Gastrocnemius medialis (tissue), 4 donors: ENCODE measurements at places on chromosomes 2 and 18.
A peak's percentile ranks its signal among the peaks of the same experiment; 100 is the strongest.

- DNase-seq, result no peak
Measured at GRCh38 chr2:188893972-188894371, 80.2 kb upstream of the COL3A1 start.

- no peak for DNase-seq
Measured at GRCh38 chr2:71778514-71778913, 325.2 kb downstream of the DYSF start.

DNA sequence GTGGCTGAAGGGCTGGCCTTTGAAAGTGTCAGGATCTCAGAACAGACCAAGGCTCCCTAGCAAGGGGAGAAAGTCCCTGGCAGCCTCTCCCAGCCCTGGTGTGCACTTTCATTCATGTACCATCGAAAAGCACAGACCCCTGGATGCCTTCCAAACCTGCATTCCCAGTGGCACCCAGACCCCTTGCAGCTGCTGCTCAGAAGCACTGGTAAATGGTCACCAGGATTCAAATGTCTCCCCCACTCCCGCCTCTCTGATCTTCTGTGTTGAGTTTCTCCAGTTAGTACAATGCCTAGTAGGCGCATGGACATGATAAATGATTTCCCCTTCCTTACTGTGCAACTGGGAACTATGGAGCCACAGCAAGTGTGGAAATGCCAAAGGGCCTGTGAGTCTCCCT lies 180.0 kb downstream of the GLI2 start:
- no peak for DNase-seq

GRCh38 chr2:6957910-6958615 lies 40.9 kb downstream of the RNF144A start:
- DNase-seq, result peak; percentile 43

GRCh38 chr2:85259101-85259590 lies 68.6 kb downstream of the TGOLN2 start:
- DNase-seq, result no peak

GRCh38 chr2:220473611-220474010 lies 846.2 kb downstream of the SLC4A3 start:
- DNase-seq, result no peak

- peak; percentile 9 for DNase-seq
Measured at GRCh38 chr2:37829202-37829601, 95.9 kb upstream of the RMDN2 start.

DNA sequence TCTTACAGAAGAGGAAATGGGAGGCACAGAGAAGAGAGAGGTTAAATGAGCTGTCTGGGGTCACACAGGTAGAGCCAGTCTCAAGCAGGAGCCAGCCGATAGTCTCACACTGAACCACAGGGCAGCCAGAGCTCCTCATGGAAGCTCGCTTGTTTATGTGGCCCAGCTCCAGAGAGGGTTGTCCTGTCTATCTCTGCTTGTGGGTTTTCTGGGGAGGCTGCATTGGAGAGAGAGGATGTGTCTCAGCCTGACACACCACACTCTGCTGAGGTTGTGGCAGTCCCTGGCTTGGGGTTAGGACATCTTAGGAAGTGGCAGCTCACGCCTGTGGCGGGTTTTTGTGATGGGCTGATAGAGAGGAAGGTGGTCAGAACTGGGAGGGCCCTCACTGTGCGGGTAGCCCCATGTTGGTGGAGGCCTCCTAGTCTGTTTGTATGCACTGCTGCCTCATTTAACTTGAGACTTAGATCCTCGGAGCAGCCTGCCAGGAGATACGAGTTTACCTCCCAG lies 52.3 kb downstream of the TCF7L1 start:
- no peak for DNase-seq

- no peak for DNase-seq
Measured at GRCh38 chr18:68172842-68173549, 541.9 kb downstream of the TMX3 start.

DNA sequence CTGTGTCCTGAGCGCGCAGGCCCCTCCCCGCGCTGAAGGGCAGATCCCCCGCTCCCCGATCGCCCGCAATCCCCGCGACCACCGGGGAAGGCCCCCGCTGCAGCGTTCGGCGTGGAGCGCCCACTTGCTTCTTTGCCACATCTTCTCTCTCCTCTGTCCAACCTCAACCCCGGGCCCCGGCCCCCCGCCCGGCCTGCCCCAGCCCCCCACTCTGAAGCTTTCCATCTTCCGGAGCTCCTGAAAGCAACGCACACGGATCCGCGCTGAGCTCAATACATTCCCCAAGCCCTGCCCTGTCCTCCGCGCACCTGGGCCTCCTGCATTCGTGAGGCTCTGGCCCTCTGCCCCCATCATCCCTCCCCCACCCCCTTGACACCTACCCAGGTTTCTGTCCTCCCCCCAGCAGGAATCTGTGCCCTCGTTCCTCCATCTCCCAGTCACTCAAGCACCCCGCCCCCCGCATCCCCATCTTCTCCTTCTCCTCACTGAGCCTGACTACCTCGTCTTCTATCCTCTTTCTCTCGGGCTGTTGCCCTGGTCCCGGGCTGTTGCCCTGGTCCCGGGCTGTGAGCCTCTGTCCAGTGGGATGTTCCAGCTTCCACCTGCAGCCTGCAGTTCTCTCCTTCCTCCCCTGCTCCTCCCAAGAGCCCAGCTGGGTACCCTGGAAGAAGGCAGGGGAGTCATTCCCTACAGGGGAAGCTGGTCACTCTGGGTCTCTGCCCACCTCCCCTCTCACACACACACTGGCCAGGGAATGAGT lies 7.8 kb downstream of the SPEG start:
- DNase-seq, result no peak

DNA sequence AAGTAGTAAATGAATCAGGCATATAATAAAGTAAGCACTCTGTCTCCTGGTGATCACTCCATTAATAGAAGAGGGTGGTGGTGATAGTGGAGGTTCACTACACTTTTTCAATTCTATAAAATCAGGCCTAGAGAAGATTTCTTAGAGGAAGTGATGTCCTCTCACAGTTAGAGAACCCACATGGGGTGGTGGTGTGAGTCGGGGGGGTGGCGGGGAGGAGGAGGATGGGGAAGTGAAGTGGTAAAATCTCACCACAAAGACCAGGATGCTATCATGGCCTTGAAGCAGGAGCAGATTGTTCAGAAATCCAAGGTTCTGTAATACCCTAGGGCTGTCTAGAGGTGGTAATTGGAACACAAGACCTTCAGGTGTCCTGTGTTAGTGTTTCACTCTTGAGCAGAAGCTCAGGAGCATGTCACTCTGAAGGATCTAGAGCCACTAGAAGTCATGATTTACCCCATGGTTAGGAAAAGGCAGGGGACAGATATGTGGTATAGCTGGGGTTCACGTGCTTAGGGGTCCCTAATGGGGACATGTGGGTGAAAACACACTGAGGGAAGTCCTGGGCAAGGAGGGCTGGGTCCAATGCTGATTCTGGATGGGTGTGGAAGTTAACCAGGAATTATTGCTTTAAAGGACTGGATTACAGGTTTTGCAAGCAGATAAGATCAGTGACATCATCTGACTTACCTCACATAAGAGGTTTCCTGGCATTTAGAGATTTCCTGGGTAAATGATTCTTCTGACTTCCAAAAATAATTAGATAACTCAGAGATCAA lies 31.0 kb downstream of the RNF125 start:
- peak; percentile 8 for DNase-seq

DNA sequence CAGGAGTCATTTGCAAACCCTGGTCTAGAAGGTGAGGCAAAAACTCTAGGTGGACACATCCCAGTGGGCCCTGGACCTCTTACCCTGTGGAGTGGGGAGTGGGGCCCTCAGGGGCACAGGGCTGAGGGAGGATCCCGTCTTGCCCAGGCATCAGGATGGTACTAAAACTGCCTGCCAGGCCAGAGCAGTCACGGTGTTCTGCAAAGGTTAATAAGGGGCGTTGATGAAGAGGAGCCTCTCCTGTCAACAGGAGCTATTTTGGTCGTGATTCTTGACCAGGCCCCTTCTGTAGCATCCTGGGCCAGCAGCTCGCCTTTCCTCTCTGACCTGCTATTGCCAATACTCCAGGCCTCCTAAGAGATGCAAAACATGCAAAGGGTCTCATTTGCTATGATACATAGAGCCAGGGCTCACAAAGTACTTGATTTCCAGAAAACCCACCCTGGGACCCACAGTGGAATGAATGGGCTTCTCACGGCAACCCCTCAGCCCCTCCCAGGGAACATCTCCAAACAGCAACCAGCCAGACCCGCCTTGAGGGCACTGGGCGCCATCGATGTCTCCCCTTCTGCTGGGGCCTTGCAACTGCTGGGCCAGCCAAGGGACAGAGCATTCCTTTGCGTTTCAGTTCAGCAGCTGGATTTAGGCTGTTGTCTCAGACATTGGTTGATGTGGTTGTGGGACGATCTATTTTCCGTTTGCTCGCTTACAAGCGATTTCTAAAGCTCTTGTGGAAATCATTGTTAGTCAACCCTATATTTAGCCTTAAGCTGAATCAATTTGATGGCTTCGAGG lies 111.1 kb downstream of the PDCL3 start:
- no peak for DNase-seq

DNA sequence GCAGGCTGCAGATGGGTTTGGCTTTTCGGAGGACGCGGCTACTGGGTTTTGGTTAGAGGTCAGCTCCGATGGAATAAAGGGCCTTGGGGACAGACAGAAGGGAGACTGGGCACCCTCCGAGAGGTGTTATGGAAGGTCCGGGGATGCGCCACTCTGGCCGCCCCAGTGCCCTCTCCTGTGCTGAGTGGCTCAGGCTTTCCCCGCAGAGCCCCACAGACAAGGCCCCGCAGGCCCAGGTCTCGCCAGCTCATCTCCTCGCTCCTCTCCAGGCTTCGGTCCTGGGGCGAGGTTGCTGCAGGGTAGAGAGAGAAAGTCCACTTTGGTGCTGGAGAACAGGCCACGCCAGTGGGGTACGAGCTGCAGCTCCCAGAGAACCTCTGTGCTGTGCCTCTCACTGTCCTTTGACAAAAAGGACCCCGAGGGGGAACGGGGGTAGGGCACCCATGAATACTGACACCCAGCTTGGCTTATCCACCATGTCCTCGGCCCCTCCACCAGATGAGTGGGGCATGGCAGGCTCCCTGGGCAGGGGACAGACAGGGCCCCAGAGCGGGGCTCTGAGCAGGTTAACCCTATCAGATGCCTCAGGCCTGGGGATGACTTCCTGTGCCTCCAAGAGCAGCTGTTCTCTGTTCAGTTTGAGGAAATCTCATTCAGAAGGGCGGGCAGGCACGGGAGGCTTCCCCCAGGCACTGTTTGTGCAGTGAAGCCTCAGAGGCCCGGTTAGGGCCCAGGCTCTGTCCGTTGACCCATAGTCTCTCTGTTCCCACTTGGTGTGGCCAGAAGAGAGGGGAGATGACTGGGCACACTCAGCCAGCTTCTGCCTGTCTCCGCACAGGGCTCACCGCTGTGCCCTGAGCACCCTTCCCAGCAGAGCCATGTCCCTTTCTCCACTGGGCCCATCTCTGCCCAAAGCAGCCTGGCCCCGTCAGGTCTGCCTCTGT lies 15.7 kb upstream of the CNNM3 start:
- DNase-seq, result no peak

DNA sequence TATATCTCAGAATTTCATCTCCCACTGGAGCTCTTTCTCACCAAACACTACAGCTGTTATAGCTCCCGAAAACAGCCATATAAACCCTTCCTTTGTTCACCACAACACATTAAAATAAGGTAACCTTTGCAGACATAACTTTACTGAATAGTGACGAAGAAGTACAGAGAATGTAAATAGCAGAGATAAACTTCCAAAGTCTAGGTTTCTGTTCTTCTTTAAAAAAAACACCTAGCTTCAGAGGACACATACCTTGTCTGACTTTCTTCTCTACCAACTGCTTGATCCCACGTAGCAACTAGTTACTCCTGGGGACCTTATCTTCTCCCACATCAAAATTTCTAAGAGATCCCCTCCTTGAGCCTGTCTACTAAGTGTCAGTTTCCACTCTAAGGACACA lies 32.3 kb downstream of the ATL2 start:
- no peak for DNase-seq

DNA sequence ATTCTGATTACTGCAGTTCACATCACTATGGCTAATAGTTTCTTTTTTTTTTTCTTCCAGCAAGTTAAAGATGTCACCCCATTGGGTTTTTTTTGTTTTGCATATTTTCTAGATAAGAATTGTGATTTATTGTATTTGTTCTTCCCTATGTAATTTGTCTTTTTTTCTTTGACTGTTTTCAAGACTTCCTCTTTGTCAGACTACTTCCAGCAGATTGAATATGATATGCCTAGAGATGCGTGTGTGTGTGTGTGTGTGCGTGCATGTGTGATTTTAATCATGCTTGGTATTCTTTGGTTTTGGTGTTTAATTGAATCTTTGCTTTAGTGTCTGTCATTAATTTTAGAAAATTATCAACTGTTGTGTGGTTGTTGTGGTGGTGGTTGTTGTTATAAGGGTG lies 166.7 kb upstream of the SLC39A10 start:
- DNase-seq, result no peak

DNA sequence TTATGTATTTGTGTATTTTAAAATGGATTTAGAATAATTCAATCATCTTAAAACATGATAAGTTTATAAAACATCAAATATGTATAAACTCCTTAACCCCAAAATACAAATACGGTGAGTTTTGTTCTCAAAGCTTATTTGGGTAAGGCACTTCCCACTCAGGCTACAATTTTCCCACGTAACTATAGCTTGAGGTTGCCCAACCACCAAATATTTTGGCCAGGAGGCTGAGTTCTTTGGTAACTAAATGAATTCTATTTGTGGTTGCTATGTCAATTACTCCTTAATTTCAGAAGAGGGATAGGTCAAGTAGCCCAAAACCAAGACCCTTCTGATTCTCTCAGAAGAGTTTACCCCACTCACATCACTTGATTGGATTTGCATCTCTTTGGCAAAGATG lies 70.4 kb downstream of the MYL12B start:
- no peak for DNase-seq

DNA sequence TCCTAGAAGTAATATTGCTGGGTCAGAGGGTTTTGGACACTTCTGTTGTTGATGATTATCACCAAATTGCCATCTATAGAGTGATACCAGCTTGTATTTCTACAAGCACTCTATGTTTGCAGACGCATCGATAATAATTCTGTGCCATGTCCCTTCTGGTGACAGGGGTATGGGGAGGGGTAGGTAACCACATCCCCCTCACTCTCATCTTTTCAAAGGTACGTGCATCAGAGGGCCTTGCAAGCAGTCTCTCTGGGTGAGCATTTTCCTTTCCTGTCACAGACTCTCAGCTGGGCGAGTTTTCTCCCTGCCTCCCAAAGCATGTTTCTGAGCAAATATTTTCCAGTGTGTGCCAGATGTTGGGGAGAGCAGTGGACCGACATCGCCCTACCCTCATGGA lies 98.0 kb downstream of the SMAD7 start:
- no peak for DNase-seq

- no peak for DNase-seq
Measured at GRCh38 chr2:446303-446874, 158.5 kb upstream of the ALKAL2 start.

DNA sequence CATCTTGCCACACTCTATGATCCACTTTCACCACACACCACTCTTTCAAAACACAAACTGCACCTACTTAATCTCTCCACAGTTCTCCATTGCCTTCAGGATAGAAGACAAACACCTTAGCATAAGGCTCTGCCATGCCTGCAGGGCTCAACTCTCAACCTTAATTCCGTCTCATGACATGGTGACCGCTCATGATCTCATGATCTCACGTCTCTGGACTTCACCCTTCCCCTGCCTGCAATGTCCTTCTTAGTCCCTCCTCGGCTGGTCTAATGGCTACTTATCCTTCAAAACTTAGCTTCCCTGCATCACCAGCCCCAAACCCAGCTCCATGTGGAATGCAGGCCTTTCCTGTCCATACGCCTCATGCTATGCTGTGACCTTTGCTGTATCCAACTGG lies 85.3 kb downstream of the ACVR1 start:
- DNase-seq, result peak; percentile 46
